ENCODE measurements at places on chromosomes 4 and X.
A peak's percentile ranks its signal among the peaks of the same experiment; 100 is the strongest.

GRCh38 chr4:47071901-47072341, 40.6 kb downstream of the GABRB1 start:
- DNase-seq, result no peak

- DNase-seq, result no peak
Observed at GRCh38 chr4:135411251-135411650, 1209.7 kb upstream of the PABPC4L start.

DNA sequence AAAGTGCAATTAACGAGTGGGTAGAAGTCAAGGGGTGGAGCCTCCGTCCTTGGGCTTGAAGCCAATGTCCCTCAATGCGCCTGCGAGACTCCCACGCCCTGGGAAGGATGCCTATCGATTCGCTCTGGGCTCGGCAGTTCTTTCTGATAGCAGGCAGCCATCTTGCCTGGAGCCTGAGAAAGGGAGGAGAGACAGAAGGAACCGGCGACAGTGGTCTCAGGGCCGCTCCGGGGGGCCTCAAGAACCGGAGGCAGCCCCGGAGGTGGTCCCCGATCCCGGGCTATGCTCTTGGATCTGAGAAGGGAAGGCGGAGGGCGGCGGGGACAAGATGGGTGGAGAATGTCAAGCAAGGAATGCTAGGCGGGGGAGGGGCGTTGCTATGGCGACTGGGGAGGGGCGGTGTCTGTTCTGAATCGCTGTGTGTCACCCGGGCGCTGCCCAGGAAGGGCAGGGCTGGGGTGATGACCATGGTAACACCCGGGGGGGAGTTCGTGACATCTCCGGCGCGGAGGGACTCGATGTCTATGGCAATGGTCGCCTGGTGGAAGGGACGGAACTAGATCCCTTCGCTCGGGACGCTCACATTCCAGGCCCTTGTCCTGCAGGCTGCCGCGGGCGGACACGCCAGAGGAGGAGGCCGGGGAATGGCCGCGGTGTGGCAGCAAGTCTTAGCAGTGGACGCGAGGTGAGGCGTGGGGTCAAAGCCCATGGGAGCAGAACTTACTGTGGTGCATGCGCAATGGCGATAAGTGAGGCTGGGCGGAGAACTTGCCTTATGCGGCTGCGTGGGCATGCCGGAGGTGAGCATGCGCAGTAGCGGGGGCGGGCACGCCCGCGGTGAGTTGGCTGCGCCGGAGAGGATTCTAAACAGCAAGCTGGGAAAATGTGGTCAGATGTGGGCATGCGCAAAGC, at the start of gene WDR13:
WDR13 (plus strand) TSS at position 140 of the 912 bp plus-strand sequence; CDS start at position 645, 505 bp downstream.
- peak; percentile 83 for DNase-seq

- DNase-seq, result no peak
Observed at GRCh38 chr4:85696661-85697060, 221.7 kb downstream of the ARHGAP24 start.

- no peak for DNase-seq
Observed at GRCh38 chrX:106692425-106693065, 34.0 kb upstream of the RNF128 start.

- DNase-seq, result no peak
Observed at GRCh38 chr4:142316025-142316424, 530.1 kb downstream of the INPP4B start.

DNA sequence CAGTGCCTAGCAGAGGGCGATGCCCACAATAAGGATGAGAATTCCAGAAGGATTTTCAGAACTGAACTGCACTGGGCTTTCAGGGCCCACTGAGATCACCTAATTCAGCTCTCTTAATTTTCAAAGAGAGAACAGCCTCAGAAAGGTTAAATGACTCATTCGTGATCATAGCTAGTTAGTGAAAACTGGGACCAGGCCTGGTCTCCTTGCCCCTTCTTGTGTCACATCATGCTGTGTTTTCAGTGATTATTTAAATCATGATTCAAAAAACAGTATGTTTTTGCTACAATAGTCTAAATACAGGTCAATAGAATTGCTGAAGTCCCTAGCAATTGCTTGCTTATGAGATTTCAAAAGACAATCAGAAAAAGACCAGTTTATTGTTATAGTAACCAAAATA, 136.4 kb upstream of the PLAC1 start:
- no peak for DNase-seq

- DNase-seq, result no peak
Observed at GRCh38 chrX:19100586-19100985, 21.7 kb downstream of the ADGRG2 start.

GRCh38 chr4:85779165-85779564, 304.2 kb downstream of the ARHGAP24 start:
- DNase-seq, result no peak

DNA sequence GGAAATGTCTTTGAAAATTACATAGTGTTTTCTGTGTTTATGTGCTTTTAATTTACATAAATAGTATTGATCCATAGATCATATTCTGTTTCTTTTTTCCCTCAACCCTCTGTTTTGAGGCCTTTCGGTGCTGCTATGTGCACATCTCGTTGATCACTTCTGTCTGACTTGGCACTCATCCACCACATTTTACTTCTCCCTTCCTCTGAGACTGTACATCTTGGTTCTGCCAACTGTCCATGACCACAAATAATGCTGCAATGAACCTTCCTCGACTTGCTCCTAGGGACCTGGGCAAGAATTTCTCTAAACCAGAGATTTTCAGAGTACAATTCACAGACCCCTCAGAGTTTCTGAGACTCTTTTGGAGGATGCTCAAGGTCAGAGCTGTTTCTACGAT, 74.4 kb downstream of the RTL5 start:
- no peak for DNase-seq

GRCh38 chr4:11429699-11430045, 978 bp upstream of the HS3ST1 start:
- DNase-seq, result no peak

DNA sequence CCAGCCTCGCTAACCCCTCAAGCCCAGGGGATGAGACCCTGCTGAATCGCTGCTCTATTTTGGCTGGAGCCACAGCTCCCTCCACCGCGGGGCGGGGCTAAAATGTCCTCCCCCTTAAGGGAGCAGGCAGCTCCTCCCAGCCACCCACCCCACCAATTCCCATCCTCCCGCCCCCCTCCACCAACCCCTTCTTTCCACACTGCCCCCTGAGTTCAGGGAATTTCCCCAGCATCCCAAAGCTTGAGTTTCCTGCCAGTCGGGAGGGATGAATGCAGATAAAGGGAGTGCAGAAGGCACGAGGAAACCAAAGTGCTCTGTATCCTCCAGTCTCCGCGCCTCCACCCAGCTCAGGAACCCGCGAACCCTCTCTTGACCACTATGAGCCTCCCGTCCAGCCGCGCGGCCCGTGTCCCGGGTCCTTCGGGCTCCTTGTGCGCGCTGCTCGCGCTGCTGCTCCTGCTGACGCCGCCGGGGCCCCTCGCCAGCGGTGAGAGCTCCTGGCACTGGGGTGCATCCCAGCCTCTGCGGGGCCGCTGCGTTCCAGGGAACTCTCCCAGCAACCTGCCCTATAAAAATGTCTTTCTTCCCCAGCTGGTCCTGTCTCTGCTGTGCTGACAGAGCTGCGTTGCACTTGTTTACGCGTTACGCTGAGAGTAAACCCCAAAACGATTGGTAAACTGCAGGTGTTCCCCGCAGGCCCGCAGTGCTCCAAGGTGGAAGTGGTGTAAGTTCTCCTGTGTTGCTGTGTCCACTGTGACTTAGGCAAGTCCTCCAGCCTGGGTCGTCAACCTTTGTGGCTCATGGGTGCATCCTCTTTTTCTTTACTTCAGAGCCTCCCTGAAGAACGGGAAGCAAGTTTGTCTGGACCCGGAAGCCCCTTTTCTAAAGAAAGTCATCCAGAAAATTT, at the start of gene CXCL6:
CXCL6 (plus strand) TSS at position 306 of the 907 bp plus-strand sequence; CDS start at position 379, 73 bp downstream.
- peak; percentile 24 for DNase-seq

DNA sequence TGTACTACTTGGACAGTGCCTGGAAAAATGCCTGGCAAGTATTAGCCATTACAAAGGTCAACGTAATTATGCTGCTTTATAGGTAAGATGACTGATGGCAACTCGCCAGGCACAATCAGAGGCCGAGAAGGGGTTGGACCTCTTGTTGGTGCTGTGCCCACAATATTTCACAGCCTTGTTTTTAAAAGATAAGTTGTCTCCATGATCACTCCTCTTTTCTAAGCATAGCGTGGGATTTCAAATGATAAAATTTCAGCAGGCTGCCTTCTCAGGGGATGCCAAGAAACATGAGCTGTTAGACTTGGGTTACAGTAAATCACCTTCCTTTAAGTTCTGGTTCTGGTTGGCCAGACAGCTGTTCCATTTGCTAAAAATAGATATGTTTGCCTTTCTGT, 26.9 kb downstream of the HOPX start:
- DNase-seq, result peak; percentile 51

DNA sequence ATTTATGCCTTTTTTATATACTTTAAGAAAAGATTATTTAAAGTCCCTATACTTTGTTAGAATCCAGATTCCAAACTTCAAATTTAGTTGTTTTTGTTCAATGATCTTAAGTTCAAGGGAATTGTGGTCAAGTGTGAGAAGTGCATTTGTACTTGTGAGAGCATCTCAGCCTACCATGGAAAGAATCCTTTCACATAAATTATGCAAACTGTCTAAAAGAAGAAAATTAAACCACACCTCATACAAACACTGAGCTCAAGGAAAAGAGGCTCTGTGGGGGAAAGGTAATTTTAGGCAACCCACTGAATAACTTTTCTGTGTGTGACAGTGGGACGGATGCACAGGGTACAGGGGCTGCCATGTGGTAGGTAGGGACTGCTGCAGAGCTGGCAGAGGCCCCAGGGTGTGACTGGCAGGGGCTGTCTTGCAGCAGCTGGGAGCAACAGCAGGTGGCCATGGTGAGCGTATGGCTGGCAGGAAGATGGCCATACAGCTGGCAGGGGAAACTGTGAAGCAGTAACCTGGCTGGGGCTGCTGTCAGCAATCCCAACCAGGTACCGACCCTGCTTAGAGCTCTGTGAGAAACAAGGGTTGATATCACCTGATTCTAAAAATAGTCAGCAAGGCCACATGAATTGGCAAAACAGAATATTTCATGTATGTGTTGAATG, 130.6 kb downstream of the UGT8 start:
- DNase-seq, result no peak

DNA sequence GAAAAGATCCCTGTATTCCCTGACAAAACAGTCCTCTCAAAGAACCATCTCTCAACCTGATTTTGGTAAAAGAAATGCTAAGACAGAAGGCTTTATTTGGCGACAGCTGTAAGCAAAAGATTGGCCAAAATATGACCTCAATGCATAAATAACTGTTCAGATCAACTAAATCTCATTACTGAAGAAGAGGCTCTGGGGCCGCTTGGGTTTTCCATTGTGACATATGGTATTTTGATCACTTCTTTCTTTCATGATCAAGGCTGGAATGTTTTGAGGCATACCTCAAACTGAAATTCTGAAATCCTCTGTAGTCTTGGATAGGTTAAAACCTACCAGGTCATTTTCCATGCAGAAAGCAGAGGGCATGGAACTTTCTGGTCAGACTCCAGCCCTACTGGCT, 106.3 kb downstream of the C4orf51 start:
- DNase-seq, result no peak

DNA sequence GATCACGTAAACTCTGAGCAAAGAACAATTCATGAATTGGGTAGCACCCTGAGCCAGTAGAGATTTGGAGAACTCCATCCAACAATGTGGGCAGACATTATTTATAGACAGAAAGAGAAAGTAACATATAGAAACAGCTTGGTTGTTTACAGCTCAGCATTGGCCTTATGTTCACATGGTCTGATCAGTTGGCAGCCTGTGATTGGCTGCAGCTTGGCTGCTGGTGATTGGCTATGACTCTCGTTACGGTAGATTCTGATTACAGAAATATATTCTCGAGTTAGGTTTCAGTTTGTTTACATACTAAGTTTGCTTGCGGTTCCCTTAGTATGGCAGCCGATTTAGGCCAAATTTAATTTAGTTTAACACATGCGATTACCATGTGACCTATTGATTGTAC, 663.4 kb downstream of the RAPGEF2 start:
- DNase-seq, result no peak

- DNase-seq, result no peak
Observed at GRCh38 chrX:20061855-20062254, 54.9 kb downstream of the MAP7D2 start.

DNA sequence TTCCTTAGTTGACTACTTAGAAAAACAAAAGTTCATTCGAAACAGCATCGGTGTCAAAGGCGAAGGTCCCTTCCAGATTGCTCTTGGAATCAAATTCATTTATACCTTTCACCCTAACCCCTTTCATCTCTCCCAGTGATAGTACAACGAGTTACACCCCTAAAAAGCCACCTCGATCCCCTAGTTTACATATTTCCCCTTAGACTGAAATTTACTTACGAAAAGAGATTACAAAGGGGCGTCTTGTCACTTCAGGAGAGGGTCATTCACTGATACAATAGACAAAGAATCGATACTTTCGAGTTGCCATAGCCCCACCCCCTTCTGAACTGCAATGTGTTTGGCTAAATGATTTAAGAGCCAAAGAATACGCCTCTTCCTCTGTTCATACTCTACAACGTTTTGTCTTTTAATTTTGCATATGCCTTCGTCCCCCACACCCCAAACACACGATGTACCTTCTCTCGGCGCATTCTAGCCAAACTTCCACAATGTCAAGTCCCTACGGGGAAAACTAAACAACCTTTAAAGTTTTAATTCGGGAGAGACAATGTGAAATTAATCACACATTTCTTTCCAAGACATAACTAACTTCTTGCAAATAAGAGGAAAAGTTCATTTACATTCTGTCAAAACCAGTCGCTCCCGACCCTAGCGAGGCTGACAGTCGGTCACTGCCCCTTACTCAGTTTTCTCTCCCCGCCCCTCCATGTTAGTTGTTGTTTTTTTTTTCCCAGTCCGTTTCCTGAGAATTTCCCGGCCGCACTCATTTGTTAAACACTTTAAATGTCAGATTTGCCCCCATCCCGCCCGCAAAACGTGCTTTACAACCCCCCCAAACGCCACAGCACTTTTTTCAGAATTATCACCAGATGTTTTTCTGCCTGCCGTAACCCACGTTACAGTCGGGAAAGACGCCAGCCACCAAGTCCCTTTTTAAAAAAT, 88.6 kb downstream of the HPRT1 start:
- no peak for DNase-seq

DNA sequence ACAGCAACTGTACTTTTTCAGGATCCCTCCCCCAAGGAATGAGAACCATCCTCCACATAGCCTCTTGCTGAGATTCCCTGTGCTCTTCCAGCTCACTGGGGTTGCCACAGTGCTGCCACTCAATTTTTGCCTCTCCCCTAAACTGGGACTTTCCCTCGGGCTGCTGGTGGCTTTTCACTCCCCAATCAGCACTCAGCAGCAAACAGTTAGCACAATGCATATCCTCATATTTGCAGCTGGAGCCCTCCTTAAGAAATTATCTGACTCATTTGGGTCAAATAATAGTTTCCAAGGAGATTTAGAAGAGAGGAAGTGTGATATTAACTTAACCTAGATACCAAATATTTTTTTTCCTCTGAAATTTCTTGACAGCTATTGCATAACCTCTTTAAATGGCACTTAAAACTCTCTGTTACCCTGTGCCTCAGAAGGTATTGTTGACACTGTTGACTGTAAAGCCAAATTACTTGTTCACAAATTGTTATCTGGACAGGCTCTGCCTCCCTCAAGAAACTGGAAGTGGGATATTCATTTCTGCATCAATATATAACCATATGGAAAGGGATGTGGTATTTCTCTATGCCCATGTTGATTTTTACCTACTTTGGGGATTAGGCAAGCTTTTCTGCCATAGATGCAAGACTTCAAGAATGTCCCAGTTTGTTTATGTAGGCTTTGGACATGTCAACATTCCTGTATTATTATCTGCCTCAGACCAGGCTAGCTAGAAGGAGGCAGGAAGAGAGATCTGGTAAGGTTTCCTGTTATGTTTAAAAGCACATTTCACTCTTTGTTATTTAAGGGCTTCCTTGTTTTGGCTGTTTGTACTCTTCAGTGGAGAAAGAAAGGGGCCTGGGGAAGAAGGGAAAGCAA, 58.0 kb downstream of the SEPTIN11 start:
- no peak for DNase-seq
